Activated T-helper 2 cell treated with anti-CD3 and anti-CD28 coated beads, Interferon-gamma antibody, Interleukin-2, Interleukin-4, amounts not matched to agents 10 μg/mL and 5 μg/mL and 100 μg/mL, durations not matched to agents 14 hours and 24 hours and 36 hours (primary cell): ENCODE measurements at places on chromosomes 11 and 22. TPM values are rescaled to one million over a fixed set of nuclear protein-coding genes. Genes with fewer than 3 reads are reported as not detected.

DNA sequence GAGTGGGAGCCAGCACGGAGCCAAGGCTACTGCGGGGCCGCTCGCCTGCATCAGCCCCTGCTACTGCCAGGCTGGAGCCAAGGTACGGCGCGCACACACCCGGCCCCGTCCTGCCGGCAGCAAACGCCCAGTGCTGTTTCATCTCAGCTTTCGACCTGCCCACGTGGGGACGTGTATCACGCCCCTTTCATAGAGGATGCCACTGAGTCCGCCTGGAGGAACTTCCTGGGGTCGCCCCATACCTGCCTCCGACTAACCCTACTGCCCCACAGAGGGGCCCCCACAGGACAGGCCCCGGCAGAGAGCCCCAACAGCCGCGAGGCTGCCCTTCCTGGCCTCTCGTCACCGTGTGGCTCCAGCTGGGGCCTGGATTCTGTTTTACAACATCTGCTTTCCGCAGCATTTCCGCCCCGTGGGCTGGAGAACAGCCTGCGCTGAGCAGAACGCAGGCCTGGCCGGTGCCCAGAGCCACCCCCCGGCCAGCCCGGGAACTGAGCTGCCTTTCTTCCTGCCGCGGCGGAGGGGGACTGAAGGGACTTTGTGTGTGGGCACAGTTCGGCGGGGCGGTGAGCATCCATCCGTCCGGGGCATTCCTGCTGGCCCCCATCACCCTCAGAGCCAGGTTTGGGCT is 22.9 kb upstream of the ARHGAP8 start:
- no peaks in the 10 kb centered on the region for H3K36me3 ChIP-seq
- no peak for DNase-seq
- no peak overlapping the region for H3K4me3 ChIP-seq
- no peaks in the 10 kb centered on the region for H3K27me3 ChIP-seq
- H3K27ac ChIP-seq: no peak overlapping the region

DNA sequence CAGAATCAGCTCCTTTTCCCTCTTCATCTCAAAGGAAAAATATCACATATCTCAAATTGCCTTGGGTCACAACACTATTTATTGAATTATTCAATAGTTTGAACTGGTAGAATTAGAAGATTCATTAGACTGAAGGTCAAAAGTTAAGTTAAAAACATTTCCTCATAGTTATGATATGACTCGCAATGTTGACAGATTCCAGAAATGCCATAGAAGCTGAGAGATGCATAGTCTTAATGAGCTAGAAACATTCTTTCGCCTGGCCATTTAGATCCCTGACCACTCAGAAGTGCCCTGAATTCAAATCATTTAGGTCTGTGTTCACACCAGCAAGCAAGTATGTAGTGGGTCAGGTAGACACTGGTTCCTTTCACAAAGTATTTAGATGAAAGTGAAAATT is 44.4 kb downstream of the FAT3 start:
- no peak overlapping the region for H3K27ac ChIP-seq
- no peaks in the 10 kb centered on the region for H3K4me1 ChIP-seq
- H3K36me3 ChIP-seq: no peaks in the 10 kb centered on the region
- DNase-seq: no peak
- no peaks in the 10 kb centered on the region for H3K27me3 ChIP-seq

DNA sequence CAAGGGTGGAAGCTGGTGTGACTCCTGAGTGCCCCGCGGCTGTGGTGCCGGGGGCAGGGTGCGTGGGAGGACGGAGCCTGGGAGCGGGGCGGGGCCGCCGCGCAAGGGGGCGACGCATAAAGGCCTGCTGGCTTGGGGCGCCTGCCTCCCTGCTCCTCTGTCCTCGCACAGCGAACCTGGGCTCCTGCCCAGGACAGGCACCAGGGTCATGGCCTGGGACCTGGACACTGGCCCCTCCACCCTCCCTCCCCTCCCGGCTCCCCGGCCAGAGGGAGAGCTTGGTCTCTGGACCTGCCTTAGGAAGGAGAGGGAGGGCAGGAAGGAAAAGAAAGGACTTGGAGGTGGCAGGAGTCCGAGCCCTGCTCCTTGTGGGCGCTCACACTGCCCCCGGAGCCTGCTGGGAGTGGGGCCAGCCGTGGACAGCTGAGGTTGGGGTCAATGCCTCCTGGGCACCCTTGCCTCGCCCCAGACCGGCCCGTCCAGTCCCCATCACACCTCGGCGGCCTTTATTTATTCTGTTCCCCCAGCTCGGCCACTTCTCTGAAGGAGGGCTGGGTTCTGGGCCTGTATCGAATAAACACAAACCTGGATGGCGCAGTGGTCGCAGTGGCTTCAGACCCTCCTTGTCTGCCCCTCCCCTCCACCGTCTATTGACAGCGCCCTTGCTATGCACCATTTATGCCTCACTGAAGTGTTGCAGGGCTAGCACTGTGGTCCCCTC is 8.7 kb downstream of the SLC16A8 start:
- no peaks in the 10 kb centered on the region for H3K36me3 ChIP-seq
- H3K27ac ChIP-seq: no peak overlapping the region
- H3K4me3 ChIP-seq: no peak overlapping the region
- no peak for DNase-seq

DNA sequence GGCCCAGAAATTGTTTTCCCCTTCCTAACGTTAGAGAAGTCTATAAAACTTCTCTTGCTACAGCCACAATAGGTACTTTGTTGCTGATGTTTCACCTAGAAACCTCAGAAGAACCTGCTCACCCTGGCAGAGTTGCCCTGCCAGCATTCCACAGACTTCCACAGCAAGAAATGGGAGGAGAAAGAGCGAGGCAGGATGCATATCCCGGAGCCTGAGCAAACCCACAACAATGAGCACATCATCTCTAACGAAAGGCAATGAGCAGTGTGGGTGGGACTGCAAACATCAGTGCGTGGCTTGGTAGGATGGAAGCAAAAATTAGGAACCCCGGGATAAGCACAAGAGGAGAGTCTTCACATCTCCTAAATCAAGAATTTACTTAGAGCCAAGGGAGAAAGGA is 892.3 kb downstream of the OPCML start:
- H3K27me3 ChIP-seq: no peaks in the 10 kb centered on the region
- no peak overlapping the region for H3K27ac ChIP-seq
- no peaks in the 10 kb centered on the region for H3K4me1 ChIP-seq
- H3K36me3 ChIP-seq: no peaks in the 10 kb centered on the region
- DNase-seq: no peak

DNA sequence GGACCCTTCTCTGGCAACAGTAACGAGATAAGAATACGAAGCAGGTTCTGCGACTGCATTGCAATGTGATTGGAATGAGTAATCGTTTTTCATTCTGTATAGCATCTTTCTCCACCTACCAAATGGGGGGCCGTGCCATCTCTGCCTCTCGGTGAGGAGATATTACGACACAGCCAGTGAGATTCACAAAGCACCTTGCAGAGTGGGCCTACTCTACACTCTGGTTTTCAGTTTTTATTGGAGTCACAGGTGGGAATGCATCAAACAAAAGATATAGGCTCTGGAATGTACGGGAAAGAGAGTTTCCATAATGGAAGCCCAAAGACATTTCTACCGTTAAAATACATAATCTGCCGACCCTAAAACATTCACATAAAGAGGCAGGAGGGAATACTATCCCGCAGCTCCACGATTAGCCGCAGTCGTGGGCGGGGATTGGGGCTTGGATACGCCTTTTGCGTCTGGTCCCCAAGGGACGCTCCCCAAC is 423 bp upstream of the RTN3 start:
- H3K27ac ChIP-seq: peak overlapping the region; percentile 86
- H3K36me3 ChIP-seq: no peaks in the 10 kb centered on the region
- peak overlapping the region; percentile 89 for H3K4me3 ChIP-seq
- H3K27me3 ChIP-seq: peaks cover 6% of the 10 kb centered on the region
- H3K4me1 ChIP-seq: peaks cover 23% of the 10 kb centered on the region

The OR8D2 gene
- not detected in 2 replicates for total RNA-seq

The BTG4 gene
- not detected in 2 replicates for total RNA-seq

The RFPL2 gene
- total RNA-seq: 0.16 TPM in 1 of 2 replicates, not detected in the other
